Mesenchymal stem cell (in vitro differentiated cells and primary cell): ENCODE measurements at places on chromosomes 13 and 19.

- no peak for DNase-seq
These were observed 12.7 kb upstream of the KBTBD6 start for GRCh38 chr13:41145136-41145908.

DNA sequence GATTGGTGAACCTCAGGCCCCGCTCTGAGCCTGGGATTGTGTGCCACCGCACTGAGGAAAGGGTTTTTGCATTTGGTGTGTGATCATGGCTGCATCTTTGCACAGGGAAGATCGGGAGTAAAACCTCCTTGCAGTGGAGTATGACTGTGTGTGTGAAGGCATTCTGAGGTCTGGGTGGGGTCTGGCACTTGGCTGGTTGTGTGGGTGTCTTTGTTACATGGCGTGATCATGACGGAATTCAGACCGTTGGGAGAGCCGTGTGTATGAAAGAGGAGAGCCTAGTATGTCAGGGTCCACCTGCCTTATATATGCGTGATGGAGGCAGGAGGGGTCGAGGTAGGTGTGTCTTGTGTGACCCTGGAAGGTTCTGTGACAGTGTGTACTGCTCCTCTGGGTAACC, 740 bp upstream of the BEST2 start:
- no peak for DNase-seq

DNA sequence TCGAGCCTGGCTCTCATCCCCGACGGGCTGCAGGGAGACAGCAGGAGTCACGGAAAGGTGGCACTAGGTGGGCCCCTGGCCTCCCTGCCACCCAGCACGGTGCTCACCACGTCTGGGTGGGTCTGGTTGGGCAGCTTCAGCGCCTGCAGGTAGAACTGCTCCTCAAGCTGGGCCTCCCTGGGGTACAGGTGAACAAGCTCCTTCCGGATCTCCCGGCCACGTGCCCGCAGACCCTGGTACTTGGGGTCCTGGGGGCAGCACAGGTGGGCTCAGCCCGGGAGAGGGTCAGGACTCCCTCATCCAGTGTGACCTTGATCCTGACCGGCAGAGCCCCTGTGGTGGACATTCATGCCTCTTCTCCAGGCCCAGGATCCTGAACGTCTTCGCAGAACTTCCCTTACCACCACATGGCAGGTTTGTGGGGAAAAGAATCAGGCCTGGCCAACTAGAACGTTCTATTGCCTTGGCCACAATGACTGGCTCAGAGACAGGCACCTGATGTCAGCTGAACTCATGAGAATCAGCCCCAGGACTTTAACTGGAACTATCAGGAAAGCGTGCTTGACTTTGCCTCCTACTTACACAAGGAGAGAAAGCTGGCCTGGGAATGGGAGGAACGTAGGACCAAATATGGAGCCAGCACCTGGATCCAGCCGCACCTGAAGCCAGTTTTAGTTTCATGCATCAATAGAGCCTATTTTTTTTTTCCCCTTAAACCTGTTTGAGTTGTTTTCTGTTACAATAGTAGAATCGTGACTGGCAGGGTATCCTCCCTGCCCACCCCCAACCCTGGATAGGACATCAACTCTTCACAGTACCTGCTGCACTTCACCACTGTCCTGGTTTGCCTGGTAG, 8.9 kb downstream of the SARS2 start:
- DNase-seq: no peak

DNA sequence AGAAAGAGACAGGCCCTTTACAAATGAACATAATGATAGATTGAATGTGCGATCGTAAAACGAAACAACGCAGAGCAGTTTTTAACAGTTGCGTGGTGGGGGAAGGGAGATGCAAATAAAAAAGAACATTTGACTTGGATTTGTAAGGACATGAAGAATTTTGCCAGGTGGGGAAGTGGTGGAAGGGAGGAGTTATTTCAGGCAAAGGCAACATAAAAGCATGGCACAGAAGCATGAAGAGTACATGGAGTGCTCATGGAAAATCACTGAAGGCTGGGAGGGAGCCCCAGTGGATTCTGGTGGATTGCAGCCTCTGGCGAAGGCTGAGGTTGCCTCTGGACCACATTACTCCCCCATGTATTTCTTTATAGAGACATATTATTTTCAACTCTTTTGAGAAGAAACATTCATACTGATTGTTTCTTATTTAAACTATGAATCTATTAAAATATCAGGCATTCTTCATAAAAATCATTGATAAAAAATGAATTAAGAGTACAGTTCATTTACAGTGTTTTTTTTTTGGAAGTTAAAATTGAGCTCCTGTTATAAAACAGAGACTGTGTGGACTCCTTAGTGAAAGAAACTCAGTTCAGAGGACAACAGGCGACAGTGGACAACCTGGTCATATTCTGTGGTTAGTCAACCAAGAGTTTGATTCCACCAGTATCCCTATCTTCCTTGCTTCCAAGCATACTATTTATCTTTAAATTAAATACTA, 57.5 kb downstream of the STARD13 start:
- DNase-seq: peak; percentile 50

GRCh38 chr13:74838096-74838495, 643.9 kb downstream of the TBC1D4 start:
- no peak for DNase-seq

GRCh38 chr19:58409010-58409790, 751 bp downstream of the ZNF584 start:
- peak; percentile 49 for DNase-seq

DNA sequence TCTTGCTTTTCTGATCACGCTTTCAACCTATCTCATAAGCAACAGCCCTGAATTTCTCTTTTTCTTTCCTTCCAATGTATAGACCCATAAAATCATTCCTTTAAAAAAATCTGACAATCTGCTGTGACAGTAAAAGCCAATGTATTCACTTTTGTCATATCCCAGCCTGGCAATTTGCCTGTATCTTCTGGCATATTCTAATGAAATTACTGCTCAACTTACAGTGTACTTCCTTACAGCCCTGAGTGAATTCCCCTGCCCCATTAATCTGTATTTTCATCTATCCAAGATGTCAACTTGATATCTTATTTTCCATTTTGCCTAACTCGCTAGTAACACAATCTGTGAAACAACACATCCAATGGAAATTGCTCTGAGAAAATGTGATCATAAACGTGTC, 18.0 kb upstream of the SERP2 start:
- no peak for DNase-seq

DNA sequence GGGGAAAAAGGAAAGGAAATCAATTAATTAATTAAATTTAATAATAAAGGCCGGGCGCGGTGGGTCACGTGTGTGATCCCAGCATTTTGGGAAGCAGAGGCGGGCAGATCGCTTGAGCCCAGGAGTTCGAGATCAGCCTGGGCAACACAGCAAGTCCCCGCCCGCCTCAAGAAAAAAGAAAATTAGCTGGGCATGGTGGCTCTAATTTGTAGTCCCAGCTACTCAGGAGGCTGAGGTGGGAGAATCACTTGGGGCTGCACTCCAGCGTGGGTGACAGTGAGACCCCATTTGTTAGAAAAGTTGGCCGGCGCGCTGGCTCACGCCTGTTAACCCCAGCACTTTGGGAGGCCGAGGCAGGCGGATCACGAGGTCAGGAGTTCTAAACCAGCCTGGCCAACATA, 733 bp upstream of the CD320 start:
- DNase-seq: no peak

- DNase-seq: peak; percentile 37
These were observed 545 bp downstream of the NACC1 start for GRCh38 chr19:13118424-13119193.

DNA sequence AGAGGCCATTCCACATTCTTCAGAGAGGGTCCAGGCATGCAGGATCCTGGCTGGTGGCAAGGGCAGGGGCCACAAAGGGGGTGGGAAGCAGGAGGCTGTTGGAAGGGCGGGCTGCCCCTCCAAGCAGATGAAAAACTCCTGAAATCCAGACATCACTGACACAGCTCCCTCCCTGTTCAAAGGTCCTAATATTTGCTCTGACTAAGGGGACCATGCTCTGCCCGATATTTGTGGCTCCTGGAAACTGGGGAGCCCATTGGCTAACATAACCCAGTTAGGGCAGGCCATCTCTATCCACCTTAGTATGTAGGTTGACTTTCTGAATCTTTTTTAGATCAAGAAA, 3.3 kb upstream of the CDX2 start:
- no peak for DNase-seq

- peak; percentile 99 for DNase-seq
These were observed 36.4 kb downstream of the EPS15L1 start for GRCh38 chr19:16435238-16435917.

GRCh38 chr19:2271234-2272103, 10.5 kb downstream of the PEAK3 start:
- peak; percentile 53 for DNase-seq

- DNase-seq: peak; percentile 24
These were observed 51.7 kb upstream of the RNF113B start for GRCh38 chr13:98228661-98229341.

DNA sequence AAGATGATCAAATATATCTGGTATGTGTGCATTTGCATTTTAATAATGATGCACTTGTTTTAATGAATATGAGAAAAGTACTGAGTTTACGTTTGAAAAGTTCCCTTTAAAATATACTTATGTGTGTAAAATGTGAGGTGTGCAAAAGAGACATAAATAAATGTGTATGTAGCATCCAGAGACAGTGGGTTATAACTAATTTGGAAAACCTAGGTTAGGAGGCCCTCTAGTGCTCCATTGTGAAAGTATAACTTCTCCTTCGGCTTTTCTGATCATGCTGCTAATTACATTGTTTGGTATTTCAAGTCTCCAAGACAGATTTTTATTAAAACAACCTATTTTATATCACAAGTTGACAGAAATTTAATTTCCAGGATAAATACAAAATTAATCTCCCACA, 30.1 kb downstream of the SCEL start:
- peak; percentile 45 for DNase-seq

DNA sequence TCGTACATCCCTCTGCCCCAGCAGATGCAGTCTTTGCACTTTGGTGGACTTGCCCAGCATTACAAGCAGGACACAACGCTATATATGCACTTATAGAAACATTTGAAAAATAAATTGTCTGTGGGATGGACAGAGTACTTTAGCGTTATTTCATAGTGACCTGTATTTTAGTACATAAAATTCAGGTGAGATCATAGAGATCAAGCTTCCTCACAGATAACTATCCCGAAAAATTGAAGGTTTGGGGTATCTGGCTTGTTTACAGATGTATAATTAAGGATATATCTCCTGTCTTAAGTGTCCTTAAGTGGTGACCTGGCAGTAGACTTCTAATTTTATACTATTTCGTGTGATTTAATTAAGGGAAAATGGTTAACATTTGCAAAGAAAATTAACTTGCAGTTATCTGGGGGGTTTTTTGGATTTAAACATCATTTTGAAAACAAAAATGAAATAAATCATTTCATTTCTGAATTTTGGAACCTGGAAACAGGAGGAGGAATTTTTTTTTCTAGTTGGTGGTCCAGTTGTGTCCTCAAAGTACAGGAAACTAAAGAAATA, 977 bp upstream of the MAB21L1 start:
- DNase-seq: no peak

- peak; percentile 31 for DNase-seq
These were observed 36.7 kb downstream of the DNAJC3 start for GRCh38 chr13:95713651-95714050.

- no peak for DNase-seq
These were observed 111.8 kb downstream of the TUBA3C start for GRCh38 chr13:19069684-19070397.

GRCh38 chr19:4577020-4577782, 17.7 kb upstream of the SEMA6B start:
- DNase-seq: peak; percentile 33

DNA sequence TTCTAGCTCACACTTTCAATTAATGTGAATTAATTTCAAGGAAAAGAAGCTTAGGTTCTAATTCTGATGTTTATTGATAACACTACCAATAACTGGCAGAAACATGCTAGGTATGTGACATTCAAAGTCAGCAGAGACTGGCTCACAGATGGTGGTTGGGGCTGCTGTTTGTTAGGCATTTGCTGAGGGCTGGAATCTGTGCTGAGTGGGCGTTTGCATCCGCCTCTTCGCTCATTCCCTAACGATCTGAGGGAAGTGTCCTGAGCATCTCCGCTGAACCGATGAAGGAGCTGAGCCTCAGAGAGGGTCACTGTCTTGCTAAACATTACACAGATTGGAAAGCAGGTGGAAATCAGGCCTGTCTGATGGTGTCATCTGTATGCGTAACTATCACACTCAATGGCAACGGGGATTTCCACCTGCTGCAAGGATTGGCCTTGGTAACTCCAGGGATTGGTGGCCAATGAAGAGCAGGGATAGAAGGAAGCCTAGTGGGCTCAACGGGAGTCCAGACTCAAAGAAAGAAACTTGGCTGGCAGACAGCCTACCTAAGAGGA, 338.9 kb downstream of the TEX29 start:
- DNase-seq: no peak

- DNase-seq: peak; percentile 51
These were observed 14.6 kb downstream of the VSIG10L start for GRCh38 chr19:51327066-51328001.

- no peak for DNase-seq
These were observed 11.2 kb upstream of the ARHGEF18 start for GRCh38 chr19:7337380-7338194.

GRCh38 chr19:33150852-33151518, 19.1 kb downstream of the WDR88 start:
- no peak for DNase-seq

DNA sequence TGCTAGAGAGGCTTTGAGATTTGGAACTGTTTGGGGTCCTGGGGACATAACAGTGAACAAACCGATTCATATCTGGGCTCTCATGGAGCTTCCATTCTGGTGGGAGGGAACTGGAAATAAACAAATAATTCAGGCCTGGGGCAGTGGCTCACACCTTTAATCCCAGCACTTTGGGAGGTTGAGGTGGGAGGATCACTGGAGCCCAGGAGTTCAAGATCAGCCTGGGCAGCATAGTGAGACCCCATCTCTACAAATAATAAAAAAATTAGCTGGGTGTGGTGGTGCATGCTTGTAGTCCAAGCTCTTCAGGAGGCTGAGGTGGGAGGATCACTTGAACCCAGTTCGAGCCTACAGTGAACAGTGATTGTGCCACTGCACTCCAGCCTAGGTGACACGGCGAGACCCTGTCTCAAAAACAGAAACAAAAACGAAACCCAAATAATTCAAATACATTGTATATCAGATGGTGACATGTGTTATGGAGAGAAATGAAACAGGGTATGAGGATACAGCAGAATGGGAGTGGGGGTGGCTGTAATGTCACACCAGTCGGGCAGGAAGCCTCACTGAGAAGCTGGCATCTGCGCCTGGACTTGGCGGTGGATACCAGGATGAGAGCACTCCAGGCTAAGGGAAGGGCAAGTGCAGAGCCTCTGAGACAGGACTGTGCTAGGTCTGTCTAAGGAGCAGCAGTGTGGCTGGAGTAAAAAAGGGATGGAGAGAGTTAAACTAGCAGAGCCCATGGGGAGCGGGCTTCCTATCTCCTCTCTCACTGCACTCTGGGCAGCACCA, 131.1 kb upstream of the ZNF536 start:
- no peak for DNase-seq

DNA sequence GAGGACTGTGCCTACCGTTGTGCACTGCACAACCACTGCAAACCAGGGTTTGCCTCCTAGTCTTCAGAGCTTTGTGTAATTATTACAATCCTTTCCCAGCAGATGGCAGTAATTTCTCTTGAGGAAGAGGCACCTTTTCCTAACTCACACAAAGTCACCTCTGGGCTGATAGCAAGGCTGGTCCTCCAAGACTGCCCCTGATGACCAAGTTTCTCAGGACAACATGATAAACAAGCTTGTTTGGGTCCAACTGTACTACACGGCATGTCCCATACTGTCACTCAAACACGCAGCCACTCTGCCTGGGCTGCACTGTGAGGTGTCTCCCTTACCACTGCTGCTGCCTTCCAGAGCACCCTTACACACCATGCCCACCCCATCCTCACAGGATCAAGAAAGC, 39.3 kb downstream of the RFXAP start:
- peak; percentile 65 for DNase-seq

- peak; percentile 29 for DNase-seq
These were observed 426 bp downstream of the KLC3 start for GRCh38 chr19:45340899-45341453.
